HAP-1 (cell line): ENCODE measurements at places on chromosomes 6 and 20.

GRCh38 chr20:44547419-44547818 lies 25.5 kb upstream of the SERINC3 start:
- DNase-seq: no peak

GRCh38 chr20:32991792-32992641 lies 12.2 kb downstream of the SUN5 start:
- DNase-seq: no peak

DNA sequence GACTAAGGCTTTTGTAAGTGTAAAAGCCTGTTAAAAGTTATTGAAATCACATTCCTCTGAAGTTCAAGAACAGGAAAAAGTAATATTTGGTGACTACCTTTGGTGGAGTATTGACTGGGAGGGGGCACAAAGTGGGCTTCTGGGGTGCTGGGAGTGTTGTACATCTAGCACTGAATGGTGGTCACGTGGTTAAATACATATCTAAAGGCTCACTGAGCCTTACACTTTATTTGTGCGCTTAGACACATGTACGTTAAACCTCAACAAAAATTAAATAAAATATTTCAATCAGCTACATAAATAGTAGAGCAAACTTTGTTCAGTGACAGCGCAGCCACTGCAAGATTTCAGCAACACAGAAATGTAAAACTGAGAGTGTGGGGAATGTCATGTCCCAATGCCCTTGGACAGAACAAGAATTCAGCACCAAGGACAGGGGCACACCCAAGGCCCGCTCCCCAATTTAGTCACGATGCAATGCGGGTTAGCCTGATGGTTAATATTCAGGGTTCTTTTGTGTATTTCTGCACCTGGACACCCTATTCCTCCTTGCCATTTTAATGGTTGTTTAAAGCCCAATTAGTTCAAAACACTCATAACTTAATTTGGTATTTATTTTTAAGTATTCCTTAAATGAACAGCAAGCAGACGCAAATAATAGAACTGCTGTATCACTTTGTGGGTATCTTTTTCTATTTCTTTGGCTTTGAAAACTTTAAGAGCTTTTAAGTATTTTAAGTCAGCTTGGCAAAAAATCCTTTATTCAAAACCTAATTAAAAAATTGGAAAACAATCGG lies 37.4 kb downstream of the ANGPT4 start:
- peak; percentile 7 for DNase-seq

- DNase-seq: no peak
Measured at GRCh38 chr6:70110126-70111022, 192.5 kb downstream of the COL9A1 start.

DNA sequence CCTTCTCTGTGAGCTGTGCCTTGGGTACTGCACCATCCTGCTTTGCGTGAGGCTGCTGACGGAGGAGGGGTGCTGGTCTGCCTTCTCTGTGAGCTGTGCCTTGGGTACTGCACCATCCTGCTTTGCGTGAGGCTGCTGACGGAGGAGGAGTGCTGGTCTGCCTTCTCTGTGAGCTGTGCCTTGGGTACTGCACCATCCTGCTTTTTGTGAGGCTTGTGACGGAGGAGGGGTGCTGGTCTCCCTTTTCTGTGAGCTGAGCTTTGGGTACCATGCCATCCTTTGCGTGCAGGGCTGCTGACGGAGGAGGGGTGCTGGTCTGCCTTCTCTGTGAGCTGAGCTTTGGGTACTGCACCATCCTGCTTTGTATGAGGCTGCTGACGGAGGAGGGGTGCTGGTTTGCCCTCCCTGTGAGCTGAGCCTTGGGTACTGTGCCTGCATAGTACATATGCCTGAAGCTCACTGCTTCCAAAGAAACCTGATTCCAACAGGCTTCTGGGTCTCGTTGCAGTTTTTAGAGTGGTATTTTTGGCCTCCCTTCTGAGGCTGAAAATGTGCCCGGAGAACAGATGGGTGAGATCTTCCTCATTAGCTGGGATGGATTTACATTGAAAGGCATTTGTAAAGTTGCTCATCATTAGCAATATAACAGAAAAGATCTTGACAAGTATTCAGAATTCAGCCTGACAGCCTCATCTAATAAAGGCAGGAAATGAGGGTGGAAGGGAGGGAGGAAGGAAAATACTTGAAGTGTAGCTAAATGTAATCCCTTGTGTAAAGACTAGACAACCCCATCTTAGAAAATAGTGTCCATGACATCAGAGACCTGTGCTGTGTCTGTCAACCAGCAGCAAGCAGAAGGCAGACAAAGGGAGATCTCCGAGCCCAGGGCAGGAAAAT lies 46.8 kb upstream of the UNC93A start:
- DNase-seq: no peak

DNA sequence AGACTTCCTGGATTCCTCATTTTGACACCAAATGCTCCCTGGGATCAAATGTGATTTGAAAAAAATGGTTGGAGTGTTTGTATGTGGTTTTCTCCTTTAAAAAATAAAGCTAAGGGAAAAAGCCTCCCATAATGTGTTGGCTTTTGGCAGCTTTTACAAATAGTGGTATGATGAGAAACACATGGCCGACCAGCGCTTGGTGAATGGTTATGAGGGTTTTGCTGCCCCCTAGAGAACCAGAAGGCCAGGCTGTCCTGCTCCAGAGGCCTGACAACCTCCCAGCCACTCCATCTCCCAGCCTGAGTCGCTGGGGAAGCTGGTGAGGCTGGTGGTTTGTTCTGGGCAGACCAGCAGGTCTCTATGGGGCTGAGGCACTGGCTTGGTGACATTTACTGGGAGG lies 69.3 kb downstream of the CLIC5 start:
- DNase-seq: peak; percentile 40

DNA sequence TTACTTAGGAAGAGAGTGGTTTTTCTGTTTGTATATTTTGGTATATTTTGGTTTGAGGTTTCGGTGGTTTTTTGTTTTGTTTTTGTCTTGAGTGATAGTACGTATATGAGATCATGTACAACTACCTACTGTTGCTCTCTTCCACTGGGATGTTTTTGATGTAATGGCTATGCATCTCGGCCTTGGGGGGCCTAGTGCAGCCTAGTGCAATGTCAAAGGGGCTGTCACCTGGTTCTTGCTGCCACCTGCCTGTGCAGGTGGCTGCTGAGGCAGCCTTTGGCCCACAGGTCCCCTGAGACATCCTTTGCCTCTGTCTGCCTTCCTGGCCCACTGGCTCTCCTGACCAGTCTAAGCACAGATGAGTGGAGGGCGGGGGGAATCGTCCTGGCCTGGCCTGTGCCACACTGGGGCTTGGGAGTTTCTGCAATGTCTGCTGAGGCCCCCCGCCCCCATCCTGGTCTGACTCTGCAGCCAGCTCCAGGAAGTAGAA lies 546.6 kb downstream of the CD83 start:
- no peak for DNase-seq

DNA sequence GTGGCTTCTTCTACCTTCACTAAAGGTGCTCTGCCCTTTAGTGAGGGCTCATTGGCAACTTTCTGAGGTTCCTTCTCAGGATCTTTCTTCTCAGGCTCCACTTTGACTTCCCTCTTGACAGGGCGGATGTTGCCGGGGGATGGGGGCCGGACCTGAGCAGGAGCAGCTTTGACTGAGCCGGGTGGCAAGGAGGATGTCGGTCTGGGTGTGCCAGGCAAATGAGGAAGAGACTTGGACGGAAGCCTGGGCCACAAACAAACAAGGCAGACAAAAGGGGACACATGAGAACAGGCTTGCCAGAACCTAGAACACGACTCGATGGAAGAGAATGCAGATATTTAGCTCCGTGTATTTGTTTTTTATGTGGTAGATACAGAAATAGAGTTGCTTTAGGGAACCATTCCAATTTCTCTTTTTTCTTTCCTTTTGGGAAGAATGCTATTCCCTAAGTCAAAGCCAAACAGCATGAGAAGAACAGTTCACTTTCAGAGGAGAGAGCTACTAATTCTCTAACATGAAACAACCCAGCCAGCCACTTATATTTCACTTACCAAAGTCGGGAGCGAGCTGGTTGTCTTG lies 76.2 kb upstream of the BCLAF1 start:
- DNase-seq: no peak

DNA sequence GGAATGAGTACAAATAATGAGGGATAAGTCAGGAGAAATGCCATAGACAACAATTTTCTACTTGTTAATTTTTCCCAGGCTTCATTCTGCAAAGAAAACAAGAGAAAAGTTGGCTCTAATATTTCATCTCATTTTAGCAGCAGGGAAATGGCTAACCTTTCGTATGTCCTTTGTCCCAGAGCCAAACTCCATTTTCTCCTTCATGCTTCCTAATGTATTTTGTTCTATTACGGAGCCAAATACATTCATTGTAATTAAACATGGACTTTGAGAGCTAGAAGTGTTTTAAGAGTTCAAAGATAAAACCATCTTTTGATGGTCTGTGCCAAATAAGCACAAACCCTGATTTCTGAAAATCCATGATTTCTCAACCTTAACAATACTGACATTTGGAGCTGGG lies 136.9 kb downstream of the PTCHD4 start:
- no peak for DNase-seq

- DNase-seq: no peak
Measured at GRCh38 chr6:34249469-34250261, 859 bp upstream of the SMIM29 start.

DNA sequence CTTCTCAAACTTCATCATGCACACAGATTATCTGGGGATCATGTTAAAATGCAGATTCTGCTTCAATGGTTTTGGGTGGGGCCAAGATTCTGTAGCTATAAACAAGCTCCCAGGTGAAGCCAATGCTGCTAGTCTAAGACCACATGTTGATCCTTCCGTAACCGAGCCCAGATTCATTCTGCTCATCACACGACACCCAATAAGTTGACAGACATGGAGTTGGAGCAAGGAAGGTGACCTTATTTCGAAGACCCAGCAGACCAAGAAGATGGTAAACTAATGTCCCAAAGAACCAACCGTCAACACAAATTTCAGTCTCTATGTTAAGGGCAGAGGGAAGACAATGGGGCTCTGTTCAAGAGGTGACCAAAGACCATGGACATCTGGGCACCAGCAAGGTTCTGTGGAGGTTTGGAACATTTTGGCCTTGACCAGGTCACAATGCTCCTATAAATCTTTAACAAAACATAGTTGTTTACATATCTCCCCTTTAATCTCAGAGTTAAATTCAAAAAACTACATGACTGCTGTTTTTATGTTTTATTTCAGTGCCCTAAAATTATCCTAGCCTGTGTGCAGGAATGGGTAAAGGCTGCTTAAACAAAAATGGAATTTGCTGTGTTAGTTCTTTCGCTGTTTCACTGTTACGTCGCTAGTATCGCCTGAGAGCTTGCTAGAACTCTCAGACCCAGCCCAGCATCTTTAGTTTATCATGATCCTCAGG lies 50.1 kb downstream of the SPTLC3 start:
- no peak for DNase-seq

DNA sequence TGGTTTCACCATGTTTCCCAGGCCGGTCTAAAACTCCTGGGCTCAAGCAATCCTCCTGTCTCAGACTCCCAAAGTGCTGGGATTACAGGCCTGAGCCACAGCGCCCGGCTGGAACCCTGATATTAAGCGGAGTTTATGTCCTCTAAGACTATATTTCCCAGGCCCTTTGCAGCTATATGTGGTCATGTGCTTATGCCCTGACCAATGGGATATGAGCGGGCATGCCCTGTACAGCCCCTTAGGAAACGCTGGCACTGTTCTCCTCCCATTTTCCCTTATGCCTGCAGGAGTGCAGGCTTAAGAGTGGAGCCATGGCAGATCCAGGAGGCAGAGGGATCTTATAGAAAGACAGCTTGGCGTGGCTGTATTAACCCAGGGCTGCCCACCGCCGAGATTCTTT lies 29.9 kb downstream of the RSPO4 start:
- no peak for DNase-seq

GRCh38 chr6:56890683-56891429 lies 64.1 kb upstream of the BEND6 start:
- no peak for DNase-seq

DNA sequence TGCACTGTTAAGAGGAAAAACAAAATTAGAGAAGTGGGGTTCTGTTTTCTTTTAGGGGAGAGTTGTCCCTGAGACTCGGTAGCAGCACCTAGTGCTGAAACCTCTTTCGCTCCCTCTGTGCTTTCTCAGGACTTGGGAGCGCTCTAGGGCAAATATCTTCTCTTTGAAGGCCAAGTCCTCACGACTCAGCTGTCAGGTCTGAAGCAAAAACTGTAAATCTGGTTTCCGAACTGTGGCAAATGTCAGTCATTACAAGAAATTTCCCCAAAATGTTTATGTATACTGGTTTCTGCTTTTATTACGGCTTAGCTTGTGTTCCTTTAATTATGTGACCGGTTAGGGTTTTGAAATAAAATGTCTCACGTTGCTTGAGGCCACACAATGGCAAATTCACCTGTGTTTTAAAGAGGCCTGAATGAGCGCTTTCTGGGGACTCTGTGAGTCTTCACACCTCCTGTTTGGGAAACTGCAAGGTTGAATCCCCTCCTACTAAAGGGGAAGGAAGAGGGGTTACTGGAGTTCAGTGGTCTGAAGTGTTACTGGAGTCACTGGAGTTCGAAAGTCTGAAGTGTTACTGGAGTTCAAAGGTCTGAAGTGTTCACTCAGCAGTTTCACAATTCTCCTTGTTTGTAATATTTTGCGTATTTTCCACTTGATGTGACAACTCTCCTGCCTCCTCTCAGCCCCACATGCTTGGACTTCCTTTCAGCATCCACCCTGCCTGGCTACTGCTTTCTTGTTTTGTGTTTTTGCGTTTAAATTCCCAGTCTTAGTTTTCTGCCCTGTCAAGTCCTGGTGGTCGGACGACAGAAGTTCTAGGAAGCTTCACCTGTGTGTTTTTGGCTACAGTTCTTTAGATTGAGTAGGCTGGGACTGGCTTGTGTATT lies 1.6 kb downstream of the SMPDL3A start:
- DNase-seq: no peak

- peak; percentile 8 for DNase-seq
Measured at GRCh38 chr6:88376768-88377387, 210.7 kb upstream of the CNR1 start.

GRCh38 chr20:20606881-20607280 lies 105.6 kb downstream of the RALGAPA2 start:
- no peak for DNase-seq

DNA sequence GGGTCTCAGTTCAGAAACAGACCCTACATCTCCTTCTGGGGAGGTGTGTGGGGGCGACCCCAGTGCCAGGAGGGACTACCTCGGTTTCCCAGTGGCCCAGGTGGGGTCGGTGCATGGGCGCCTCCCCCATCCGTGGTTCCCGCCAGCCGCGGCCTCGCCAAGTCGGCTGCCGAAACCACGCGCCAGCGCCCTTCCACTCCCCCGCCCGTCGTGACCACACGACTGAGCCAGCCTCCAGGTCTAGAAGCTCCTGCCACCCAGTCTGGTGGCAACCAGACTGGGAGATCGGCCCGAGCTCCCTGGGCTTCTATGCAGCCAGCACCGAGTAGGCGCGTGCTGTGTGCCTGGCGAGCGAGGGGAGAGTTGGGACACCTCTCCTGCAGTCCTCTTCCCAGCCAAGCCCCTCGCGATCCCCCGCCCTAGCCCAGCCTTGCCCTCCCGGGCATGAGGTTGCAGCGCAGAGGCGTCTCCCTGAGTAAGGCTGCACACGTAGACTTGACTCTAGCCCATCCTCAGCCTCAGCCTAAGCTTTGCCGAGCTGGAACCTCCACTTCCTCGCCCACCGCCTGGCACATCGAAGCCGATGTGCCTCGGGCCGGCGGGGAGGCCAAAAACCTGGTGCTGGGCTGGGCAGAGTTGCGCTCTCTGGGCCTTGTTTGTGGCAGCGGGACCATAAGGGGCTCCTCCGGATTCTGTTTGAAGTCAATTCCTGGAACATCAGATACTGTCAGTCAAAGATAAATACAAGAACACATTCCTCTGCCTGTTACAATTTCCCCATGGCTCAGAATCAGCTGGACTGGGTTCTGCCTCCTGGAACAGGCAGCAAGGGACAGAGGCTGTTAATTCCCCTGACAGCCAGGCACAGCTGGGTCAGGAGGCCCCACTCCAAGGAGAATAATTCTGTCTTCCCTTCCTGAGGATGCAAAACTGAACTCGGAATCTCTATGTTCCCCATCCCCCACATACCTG lies 1.5 kb upstream of the CPNE5 start:
- DNase-seq: no peak
